ENCODE measurements at places on chromosomes 3 and 15.

GRCh38 chr15:56735589-56735988 lies 2.3 kb upstream of the ZNF280D start:
- DNase-seq = no peak

DNA sequence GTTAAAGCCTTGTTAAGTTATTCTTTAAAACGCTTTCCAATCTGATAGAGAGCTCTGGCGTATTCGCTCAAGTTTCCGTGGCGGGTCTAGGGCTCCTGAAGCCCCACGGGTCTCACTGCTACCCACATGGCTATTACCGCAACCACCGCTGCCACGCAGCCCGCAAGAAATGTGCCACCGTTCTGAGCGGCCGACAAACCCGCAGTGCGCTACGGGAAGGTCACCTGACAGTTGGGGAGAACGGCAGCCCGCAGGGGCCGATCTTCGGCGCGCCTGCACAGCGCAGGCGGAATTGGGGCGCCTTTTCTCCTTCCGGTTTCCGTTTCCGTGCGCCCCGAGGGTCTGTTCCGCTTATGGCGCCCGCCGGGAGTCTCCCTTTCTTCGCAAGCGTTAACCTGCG lies 76.6 kb upstream of the SNRPN start:
- DNase-seq = no peak

DNA sequence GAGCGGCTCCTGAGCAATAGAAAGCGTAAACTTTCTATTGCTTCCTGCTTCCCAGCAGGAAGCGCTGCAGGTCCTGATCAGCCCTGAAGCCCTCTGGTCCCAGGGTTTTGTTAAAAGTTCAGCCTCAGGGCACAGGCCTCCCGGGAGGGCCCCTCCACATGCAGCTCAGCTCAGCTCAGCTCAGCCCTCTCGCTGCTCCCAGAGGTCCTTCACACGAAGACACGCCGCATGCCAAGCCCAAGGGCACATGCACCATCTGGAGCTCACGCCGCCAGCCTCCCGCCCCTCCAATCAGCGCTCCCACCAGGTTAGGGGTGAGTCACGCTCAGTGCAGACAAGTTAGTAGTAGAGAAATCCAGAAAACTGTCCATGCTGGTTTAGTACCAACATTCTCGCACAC lies 12.7 kb downstream of the TKT start:
- no peak for DNase-seq

- no peak for DNase-seq
These were observed 29.3 kb downstream of the NGRN start for GRCh38 chr15:90294601-90295269.

DNA sequence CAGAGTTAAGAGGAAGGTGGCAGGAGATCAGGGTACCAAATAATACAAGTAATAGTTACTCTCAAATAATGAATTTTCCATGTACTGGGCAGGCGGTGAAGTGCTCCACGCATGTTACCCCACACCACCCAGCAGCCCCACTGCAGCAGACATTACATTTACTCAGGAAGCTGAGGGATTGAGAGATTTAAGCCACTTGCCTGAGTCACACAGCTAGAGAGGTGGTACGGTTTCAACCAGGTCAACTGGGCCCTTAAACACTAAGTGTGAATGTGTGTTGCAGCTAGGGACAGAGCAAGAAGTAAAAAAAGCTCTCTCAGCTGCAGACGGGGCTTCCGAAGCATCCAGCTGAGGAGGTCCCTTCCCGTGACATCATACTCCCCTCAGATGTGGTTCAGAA lies 91.3 kb downstream of the PRICKLE2 start:
- DNase-seq = no peak

GRCh38 chr3:30553641-30554316 lies 52.6 kb upstream of the TGFBR2 start:
- DNase-seq = no peak

GRCh38 chr3:139524841-139525636 lies 14.5 kb downstream of the RBP1 start:
- DNase-seq = no peak

GRCh38 chr3:124686028-124686670 lies 44.1 kb upstream of the UMPS start:
- DNase-seq = no peak

DNA sequence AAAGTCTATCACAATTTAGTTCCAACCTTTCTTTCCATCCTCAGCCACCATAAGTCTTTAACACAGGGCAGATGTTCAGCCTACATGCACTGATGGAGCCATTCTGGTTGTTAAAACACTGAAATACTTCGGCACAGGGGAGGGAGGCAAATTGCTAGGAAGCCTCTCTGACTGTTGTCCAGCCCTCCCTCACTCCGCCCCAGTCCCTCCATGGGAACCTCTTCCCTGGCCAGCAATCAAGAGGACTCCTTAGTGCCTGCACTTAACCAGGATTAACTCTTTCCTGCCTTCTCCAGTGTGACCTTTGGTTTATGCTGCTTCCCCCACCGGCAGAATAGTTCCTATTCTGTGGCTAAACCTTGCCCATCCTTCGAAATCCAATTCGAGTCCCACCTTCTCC lies 47.0 kb upstream of the USP3 start:
- no peak for DNase-seq

DNA sequence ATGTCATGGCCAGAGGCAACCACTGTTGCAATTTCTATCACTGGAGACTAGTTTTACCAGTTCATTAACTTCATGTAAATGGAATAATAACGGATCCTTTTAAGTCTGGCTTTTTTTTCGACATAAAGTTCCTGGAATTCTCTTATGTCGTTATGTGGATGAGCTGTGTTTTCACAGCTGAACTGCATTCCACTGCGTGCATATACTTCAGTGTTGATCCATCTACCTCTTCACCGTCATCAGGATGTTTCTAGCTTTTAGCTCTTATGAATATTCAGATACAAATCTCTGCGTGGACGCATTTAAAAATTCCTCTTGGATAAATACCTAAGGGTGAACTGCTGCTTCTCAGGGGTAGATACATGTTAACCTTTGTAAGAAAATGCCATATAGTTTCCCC lies 15.6 kb upstream of the CYFIP1 start:
- DNase-seq = no peak

DNA sequence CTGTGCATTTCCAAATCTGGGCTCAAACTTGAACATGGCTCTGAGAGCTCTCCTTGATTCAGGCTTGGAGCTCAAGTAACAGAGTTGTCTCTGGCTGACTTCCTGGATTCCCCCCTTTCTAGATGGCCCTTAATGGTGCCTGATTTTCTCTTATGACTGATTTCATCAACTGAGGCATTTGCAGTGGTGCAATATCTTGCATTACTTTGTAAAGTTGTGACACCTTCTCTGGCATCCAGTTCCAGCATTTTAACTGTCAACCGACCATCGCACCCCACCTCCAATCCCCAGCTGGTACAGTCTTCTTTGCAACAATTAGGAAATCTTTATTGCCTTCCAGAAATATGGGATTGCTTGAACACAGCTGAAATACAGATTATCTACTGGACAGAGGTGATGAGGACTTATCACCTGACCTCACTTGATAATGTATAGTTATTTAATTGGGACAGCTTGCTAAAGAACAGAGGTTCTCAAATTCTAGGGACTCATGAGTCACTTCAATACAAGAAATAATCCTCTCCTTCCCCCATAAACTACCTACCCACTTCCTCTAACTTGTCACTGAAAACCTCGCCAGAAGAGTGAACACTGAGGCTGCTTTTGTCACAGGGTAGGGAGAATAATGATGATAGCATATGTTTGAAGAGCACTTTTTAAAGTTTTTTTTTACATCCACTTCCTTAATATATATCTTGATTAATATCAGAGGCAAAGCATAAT lies 41.8 kb downstream of the FILIP1L start:
- DNase-seq = no peak

DNA sequence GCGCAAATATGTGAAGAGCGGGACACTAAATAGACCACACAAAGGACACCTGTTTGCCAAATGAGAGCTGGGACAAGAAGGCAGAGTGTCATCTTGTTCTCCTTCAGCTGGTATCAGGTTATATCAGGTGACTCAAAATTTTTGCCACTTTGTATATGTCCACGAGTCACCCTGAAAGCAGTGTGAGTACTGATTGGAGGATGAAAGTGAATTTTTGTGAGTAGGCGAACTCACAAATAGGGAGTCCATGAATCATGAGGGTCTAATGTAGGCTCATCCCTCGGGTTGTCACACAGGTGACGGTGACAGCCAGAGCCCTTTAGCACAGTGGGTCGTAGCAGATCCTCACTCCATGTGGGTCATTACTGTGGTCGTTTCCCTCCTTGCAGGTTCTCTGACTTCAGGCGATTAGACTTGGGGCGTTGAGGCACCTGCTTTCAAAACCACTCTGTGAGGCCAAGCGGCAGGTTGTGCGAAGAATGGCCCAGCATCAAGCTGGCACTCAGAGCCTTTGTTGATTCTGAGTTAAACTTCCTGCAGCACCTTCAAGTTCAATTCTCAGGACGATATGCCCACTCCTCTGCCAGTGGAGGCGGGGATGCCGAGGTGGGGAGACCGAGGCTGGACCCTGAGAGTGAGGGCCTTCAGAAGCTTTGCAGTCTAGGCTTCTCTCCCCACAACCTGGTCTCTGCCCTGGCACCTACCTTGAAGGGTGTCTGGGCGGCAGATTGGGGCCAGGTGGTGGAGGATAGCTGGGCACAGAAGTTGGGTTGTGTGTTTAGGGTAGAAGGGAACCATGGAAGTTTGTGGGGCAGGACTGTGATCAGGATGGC lies 173.8 kb downstream of the SMAD6 start:
- DNase-seq = no peak

DNA sequence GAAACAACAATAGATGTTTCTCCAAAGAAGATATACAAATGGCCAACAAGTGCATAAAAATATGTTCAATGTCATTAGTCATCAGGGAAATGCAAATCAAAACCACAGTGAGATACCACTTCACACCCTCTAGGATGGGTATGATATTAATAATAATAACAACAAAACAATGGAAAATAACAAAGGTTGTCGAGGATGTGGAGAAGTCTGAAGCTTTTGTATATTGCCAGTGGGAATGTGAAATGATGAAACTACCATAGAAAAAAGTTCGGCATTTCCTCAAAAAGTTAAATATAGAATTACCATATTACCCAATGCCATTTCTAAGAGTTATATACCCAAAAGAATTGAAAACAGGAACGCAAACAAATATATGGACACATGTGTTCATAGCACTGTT lies 10.8 kb downstream of the BHLHE40 start:
- no peak for DNase-seq

DNA sequence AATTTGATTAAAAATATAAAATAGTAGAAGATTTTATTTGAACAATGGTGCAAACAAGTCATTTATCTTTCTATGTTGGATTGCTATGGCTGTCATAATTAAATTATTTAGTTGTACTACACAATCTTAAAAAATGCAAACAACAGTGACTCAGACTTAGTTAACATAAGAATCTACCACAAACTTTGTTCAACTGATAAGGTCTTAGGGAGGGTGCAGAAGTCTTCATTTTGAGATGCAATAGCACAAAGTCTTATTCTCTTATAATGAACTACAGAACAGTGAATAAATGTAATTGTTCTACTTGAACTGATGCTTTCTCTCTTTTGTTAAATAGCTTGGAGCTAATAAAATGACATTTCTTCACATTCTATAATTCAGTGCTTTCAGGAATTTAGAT lies 482.8 kb upstream of the NAALADL2 start:
- no peak for DNase-seq

DNA sequence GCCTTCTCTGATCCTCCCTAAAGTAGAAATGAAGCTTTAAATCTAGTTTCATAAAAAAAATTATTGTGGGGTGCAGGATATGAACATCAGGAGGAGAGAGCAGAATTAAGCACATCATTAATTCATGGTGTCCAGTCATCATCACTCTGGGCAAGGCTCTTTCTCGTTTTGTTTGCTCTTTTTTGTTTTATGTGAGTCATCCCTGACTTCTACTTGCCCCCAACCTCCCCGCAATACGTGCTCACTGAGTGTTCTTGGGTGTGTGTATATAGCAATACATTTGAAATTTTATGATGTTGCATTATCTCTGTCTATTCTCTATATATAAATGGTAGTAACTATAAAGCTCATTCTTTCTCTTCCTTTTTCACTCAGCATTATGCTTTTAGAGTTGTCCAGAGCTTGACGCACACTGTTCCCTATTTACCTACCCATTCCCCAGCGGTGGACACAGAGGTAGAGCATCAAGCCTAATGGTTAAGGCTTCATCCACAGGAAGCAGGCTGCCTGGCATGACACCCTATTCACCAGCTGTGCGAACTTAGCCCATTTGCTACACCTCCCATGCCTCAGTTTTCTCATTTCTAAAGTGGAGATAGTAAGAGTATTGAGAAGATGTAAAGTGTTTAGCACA lies 72.3 kb downstream of the CD200R1L start:
- no peak for DNase-seq
